ENCODE measurements at places on chromosomes 7 and 10.

GRCh38 chr7:16071246-16071857, 350.0 kb downstream of the CRPPA start:
- peak; percentile 85 for DNase-seq

- DNase-seq = peak; percentile 46
These were observed 40.9 kb downstream of the DLD start for GRCh38 chr7:107931740-107932515.

DNA sequence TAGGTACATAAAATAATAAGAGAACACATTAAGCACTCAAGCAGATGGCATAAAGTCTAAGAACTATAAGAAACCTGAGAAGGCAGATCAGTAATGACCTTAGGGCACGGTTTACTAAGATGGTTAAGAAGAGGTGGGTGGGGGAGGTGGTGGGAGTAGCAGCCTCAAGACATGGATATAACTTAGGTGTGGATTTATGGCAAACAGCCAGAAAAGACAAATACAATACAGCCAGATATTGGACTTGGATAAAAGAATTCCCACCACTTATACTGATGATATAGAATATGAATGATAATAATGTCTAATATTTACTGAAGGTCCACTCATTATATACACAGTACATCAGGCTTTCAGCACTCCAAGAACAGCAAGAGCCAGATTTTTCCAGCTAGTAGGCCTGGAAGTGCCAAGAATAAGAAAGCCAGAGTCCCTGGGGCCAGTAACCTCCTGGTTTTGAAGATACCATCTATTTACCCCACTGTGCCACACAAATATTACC, 11.9 kb downstream of the DPY19L1 start:
- no peak for DNase-seq

DNA sequence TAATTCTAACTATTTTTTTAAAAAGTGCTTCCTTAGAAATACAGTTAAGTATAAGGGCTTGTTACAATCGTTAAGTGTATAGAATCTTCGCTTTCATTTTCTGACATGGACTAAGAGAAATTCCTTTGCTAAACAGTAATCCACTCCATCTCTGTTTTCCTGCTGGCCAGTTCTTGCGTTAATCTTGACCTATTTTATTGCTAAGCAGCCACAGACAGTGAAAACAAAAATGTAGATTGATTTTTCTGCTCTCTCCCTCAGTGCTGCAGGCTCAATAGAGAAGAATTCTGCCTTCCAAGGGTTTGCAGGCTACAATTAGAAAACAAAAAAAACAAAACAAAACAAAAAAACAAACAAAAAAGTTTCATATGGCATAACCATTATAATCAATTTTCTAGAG, 310.4 kb upstream of the ADARB2 start:
- no peak for DNase-seq
